Suppressor macrophage treated with lipopolysaccharide for 4 hours (primary cell): ENCODE measurements at places on chromosomes 7 and 10.

DNA sequence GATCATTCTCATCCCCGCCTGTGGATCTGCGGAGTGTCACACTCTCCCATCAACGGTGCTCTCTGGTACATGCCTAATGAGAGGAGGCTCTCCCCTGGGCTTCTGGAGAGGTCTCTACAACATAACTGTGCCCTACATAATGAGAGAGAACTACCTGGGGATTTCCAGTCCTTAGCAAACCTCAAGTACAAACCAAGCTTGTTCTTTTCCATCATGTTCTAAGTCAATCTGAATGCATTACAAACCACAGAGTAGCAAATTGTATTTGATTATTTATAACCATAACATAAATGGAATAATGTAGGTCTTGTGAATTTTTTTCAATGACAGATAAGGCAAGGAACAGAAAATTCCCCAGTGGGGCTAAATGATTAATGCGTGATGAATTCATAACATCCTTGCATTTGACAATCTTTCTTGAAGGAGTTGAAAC, 412.4 kb upstream of the NRP1 start:
- no peak for DNase-seq

GRCh38 chr7:70298780-70299471, 700.7 kb downstream of the AUTS2 start:
- DNase-seq = no peak

DNA sequence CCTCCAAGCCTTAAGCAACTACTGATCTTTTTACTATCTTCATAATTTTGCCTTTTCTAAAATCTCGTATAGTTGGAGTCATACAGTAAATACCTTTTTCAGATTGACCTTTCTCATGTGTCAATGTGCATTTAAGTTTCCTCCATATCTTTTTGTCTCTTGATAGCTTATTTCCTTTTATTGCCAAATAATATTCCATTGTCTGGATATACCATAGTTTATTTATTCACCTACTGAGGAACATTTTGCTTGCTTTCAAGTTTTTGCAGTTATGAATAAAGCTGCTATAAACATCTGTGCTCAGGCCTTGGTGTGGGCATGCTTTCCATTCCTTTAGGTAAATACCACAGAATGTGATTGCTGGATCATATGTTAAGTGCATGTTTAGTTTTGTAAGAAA, 161.2 kb upstream of the GNAI1 start:
- no peak for DNase-seq

DNA sequence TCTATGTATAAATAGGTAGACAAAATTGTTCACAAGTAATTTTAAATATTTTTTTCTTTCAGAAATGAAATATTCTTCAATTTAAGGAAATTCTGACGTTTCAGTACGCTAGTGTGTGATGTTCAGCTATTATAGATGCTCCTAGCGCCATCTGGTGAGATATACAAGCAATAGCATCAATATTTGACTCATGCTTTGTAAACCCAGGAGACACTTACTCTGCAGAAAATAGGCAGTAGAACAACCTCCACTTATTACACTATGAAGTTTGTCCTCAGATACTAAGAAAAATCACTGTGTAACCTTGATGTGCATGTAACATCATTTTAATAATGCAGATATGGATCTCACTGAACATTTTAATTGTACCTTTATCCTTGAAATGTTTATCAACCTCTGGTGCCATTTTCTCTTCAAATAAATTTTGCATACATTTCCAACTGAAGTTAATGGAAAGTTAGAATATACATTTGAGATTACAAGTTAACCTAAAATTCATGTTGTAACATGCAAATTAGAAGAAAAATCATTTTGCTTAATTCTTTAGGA, 151.5 kb upstream of the FAM3C start:
- DNase-seq = peak; percentile 70

DNA sequence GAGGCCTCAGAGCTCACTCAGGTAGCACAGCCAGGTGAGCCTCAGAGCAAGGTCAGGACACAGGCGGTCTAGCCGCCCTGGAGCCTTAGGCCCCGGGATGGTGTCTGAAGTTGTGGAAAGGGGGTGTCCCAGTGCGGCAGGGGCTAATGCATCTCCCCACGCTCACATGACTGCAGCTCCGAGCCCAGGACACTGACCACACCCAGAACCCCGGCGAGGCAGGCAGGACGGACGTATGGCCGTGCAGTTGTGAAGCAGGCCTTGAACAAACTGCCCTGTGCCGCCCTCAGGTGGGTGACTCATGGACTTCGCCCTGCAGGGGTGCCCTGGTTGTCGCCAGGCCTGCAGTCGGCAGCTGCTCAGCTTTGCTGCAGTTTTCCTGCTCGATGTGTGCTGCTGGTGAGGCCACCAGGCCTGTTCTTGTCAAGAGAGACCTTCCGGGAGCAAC, 5.0 kb upstream of the PRKAR1B start:
- DNase-seq = no peak

- no peak for DNase-seq
Observed at GRCh38 chr10:26777686-26778085, 80.2 kb downstream of the PDSS1 start.

DNA sequence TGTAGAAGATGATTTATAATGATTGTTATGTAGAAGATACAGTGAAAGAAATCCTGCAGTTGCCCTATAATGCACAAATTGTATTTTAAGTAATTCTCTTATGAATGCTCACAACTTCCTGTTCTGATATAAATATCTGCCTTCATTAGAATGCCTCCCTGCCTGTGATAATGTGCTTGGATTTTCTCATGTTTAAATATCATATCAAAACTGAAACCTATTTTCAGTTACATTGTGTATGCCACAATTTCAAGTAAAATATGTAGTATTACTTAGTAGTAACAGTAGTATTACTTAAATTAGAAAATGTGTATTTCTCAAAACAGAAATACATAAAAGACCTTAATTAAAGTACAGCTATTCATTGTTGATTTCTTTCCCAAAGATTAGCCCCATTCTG, 41.1 kb upstream of the TFEC start:
- peak; percentile 56 for DNase-seq

DNA sequence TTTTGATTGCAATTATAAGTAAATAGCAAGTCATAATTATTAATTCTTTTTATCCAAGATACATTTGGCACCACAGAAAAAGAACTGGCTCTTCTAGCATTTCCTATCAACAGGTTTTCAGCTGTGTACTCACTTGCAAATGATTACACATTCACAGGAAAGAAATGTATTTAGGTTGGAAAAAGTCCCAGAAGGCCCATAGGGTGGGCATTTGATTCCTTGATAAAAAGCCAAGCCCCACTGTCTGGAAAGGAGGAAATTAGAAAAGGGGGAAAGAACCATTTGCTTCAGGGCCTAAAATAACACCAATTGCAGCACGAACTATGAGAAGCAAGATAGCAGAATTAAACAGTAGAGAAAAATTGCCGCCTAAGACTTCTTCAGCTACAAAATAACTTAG, 80.8 kb upstream of the COL1A2 start:
- no peak for DNase-seq

- no peak for DNase-seq
Observed at GRCh38 chr7:96833676-96834453, 124.2 kb upstream of the SEM1 start.

- DNase-seq = no peak
Observed at GRCh38 chr7:104629408-104629807, 301.0 kb downstream of the LHFPL3 start.

DNA sequence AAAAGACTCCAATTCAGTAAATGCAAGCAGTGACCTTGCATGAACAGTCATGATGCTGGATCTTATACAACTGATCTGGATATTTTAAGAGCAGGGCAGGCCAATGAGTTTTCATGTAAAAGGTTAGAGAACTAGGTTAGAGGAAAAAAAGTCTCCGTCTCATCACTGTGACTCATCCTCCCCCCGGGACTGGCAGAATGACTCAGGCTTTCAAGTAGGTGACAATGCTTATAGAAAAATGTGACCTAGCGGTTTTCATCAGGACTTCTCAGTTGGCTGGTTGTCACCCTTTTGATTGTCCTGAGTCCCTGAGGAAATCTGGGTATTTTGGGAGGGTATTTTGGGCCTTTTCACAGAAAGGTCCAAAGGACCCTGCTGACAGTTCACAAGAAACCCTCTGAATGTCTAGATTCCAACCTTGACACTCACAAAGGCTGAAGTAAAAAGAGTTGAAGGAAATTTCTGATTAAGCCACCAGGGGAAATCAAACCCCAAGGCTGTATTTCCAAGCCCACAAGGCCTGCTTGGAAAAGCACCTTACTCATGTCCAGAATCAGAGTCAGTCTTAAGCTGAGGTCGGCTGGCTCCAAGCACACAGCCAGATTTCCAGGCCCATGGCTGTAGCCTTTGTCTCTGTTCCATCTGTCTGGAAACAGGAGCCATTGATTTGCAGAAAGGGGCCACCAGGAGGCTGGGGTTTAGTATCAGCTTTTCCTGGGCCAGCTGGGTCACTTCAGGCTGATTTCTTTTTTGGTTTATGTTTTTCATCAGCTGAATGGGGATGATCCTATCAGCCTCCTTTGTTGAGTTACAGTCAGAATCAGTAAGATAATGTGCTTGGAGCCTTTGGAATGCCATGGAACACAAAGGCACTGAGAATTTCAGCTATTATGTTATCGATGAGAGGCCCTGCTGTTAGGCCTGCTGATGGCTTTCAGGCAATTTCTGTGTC, 226.4 kb upstream of the HABP2 start:
- peak; percentile 88 for DNase-seq

DNA sequence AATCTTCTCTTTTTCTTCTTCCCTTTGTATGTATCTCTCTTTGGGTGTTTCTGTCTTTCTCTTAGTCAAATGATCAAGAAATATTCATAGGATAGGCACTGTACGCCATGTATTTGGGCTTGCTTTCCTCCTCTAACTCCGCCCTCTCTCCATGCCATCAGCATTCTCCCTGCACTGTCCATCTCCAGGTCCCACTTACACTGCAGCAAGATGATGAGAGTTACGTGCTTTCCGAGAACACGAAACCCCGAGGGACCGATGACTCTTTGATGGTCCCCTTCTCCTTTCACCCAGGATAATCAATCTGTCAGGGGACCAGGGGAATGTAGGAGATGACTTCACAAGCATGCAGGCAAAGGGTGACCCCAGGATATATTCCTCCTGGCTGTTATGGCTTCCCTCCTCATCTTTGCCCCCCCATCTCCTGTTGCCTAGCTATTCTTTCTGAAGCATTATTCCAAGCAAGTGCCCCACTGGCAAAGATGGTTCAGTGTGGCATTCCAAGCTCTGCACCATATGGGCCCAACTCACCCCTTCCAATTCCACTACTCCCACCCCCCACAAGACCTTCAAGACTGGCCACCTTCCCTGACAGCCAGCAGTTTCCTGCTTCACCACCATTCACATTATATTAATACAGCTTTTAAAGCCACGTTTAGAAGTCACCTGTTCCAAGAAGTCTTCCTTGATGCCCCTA, 40.0 kb downstream of the HIF1AN start:
- DNase-seq = no peak

DNA sequence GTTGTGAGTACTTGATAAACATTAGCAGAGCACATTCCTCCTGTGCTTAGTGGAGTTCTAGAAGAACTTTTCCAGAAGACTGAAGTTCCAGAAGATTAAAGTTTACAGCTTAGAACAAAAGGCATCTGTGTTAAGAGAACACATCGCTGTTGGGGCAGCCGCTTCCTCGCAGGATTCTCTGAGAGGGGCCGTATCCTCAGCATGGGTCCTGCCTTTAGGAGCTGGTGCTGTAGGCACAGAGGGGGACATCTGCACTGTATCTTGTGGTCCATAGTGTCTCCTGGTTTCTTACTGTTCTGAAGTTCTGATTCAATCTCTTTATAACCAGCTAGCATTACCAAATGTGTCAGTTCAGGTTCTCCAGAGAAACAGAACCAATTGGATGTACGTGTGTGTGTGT, 16.3 kb downstream of the SH2D4B start:
- DNase-seq = no peak

DNA sequence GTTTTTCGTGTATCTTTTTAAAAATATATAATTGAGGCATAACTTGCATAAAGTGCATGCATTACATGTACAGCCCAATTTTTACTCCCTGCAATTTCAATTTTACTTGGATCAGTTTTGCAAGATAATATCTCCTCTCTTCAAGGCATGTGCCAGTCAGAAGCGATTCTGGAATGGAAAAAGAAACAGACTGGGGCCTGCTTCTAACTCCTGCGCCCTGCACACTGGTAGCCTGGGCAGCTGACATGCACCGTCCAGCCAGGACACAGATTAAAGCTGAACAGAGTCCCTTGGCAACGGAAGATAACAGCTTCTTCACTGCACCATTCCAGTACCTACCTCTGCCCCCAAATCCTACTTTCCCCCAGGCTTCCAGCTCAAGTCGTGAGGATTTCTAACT, 182.1 kb downstream of the FAM107B start:
- no peak for DNase-seq

GRCh38 chr7:124457841-124458240, 307.8 kb downstream of the GPR37 start:
- no peak for DNase-seq

DNA sequence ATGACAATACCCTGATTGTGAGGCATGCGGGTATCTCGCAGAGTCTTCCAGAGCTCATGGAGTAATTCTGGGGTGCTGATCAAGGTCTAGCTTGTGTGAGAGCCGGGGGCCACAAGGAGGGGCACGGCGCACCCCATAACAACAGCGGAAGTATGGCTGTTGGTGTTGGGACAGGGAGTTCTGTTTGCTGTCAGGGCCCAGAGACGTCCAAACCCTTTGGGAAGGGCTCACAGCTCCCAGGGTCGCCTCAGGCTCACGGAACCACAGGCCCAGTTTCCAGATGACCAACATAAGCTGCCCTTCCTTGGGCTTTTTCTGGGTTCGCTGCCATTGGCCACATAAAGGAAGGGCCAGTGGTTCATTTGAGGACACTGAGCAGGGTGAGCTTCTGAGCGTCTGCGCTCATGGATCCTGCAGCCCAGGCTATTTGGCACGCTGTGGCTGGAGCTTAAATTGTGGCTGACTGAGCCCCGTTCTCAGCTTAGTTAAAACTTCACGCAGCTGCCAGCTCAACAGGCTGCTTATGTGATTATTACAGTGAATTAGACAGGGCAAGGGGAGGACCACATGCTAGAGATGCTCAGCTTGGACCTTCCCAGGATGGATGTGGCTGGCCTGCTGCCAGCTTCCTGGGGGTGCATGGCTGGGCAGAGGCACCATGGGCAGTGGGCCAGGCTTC, 92.3 kb downstream of the DNAJB6 start:
- no peak for DNase-seq

DNA sequence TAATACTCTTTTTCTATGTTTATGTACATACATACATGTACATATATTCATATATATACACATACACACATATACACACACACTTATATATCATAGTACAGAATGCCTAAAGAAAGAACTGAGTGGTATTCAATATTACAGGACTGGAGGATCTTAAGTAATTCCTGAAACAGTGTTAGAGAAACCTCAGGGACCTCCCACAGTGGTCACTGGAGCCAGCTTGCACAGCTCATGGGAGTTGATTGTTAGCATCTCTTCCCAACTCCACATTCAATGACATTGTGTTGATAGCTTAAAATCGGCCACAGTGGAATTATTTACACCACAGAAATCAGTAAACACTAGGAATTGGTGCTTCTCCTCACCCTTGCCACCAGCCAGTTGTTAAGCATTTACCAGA, 6.0 kb downstream of the LRRC17 start:
- no peak for DNase-seq

GRCh38 chr10:13099144-13099665, 758 bp upstream of the OPTN start:
- peak; percentile 64 for DNase-seq

- DNase-seq = no peak
Observed at GRCh38 chr10:66837335-66837734, 88.5 kb upstream of the LRRTM3 start.

- DNase-seq = no peak
Observed at GRCh38 chr10:4278186-4278585, 493.2 kb upstream of the KLF6 start.

GRCh38 chr7:55019691-55020465, 1.1 kb downstream of the EGFR start:
- DNase-seq = no peak

GRCh38 chr7:12714379-12714737, 26.9 kb downstream of the ARL4A start:
- no peak for DNase-seq
